Upper lobe of right lung (tissue), 1 donor: ENCODE measurements at places on chromosomes 16 and 17.

DNA sequence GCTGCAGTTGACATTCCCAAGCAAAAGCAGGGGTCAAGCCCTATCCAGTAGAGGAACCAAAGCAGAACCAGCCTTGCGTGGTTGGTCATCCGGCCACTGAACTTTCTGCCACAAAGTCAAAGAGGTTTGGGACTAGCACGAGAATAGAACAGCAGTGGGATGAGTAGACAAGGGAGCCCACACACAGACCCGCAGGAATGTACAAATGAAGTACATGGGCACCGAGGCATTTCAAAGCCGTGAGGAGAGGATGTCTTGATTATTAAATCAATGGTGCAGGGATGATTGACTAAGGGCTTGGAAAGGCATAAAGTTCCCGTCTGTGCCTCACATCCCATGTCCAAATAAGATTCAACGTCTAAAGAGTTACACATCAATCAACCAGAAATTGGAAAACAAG is 81.8 kb upstream of the TBC1D3K start:
- peaks cover 14% of the 10 kb centered on the region for H3K27me3 ChIP-seq
- H3K36me3 ChIP-seq = no peaks in the 10 kb centered on the region
- H3K4me1 ChIP-seq = peaks cover 9% of the 10 kb centered on the region
- DNase-seq = no peak
- H3K4me3 ChIP-seq = no peak overlapping the region

GRCh38 chr17:80034791-80035686 is 633 bp downstream of the TBC1D16 start:
- H3K27ac ChIP-seq = peak overlapping the region; percentile 61
- peak; percentile 76 for DNase-seq
- no peaks in the 10 kb centered on the region for H3K36me3 ChIP-seq
- H3K4me1 ChIP-seq = peaks cover 14% of the 10 kb centered on the region

- peaks cover 27% of the 10 kb centered on the region for H3K27me3 ChIP-seq
- DNase-seq = no peak
- H3K27ac ChIP-seq = no peak overlapping the region
- H3K4me3 ChIP-seq = no peak overlapping the region
Measured at GRCh38 chr17:38654411-38655398, 20.1 kb downstream of the EPOP start.

GRCh38 chr16:84614623-84614967 is 3.3 kb downstream of the COTL1 start:
- no peaks in the 10 kb centered on the region for H3K36me3 ChIP-seq
- peaks cover 27% of the 10 kb centered on the region for H3K4me1 ChIP-seq
- H3K4me3 ChIP-seq = peak overlapping the region; percentile 83
- H3K27ac ChIP-seq = no peak overlapping the region

GRCh38 chr16:986925-987582 is 5.5 kb downstream of the SOX8 start:
- no peak overlapping the region for H3K27ac ChIP-seq
- peaks cover 13% of the 10 kb centered on the region for H3K27me3 ChIP-seq
- H3K36me3 ChIP-seq = no peaks in the 10 kb centered on the region
- no peak overlapping the region for H3K4me3 ChIP-seq
- DNase-seq = no peak
- H3K4me1 ChIP-seq = no peaks in the 10 kb centered on the region

GRCh38 chr17:59874376-59874775 is 18.4 kb downstream of the TUBD1 start:
- no peak overlapping the region for H3K27ac ChIP-seq
- no peak for DNase-seq
- no peaks in the 10 kb centered on the region for H3K4me1 ChIP-seq
- no peak overlapping the region for H3K4me3 ChIP-seq

GRCh38 chr17:4931963-4932362 is at the start of gene GP1BA:
Gene GP1BA (plus strand): TSS chr17:4932277. CDS start chr17:4932605, 328 bp downstream.
- no peak within 1 kb of the TSS for H3K27ac ChIP-seq
- DNase-seq = no peak
- H3K4me1 ChIP-seq = peaks cover 6% of the 10 kb centered on the region
- H3K36me3 ChIP-seq = no peaks in the 10 kb centered on the region
- no peaks in the 10 kb centered on the region for H3K27me3 ChIP-seq

DNA sequence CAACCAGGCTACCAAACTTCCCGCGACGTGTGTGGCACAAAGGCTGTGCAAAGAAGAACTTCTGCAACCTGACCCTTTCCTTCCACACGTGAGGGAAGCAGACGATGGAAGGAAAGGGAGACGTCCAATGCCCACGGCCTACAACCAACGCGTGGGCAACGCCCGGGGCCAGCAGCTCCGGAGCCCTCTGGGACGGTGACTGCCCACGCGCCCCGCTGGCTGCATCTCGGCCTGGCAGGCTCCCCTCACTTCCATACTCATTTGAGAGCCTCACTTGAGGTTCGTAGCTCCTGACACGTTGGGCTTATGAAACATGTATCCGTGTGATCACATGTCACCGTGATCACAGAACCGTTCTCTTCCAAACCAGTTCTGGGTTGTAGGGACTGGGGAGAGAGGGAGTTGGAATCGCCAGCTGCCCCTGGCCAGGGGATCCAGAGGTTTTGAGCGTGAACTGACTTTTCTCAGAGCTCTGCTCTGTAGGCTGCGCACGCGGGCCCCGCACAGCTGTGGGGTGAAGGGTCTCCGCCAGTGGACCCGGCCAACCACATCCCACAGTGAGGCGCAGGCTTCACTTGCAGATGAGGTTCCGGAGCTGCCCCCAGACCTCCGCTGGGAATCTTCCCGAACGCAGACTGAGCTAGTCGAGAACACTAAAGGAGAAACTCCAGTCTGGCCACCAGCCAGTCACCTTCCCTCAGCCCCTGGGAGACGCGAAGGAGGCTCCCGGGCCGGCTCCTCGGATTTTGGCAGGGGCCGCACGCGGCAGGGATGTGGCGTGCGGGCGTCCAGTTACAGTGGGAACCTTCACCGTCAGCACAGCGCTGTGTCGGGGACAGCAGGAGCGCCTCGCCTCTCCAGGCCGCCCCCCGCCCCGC is 1.0 kb downstream of the LMF1 start:
- peak overlapping the region; percentile 85 for H3K27ac ChIP-seq
- H3K36me3 ChIP-seq = no peaks in the 10 kb centered on the region
- peak; percentile 70 for DNase-seq
- peak overlapping the region; percentile 98 for H3K4me3 ChIP-seq
- H3K27me3 ChIP-seq = no peaks in the 10 kb centered on the region

DNA sequence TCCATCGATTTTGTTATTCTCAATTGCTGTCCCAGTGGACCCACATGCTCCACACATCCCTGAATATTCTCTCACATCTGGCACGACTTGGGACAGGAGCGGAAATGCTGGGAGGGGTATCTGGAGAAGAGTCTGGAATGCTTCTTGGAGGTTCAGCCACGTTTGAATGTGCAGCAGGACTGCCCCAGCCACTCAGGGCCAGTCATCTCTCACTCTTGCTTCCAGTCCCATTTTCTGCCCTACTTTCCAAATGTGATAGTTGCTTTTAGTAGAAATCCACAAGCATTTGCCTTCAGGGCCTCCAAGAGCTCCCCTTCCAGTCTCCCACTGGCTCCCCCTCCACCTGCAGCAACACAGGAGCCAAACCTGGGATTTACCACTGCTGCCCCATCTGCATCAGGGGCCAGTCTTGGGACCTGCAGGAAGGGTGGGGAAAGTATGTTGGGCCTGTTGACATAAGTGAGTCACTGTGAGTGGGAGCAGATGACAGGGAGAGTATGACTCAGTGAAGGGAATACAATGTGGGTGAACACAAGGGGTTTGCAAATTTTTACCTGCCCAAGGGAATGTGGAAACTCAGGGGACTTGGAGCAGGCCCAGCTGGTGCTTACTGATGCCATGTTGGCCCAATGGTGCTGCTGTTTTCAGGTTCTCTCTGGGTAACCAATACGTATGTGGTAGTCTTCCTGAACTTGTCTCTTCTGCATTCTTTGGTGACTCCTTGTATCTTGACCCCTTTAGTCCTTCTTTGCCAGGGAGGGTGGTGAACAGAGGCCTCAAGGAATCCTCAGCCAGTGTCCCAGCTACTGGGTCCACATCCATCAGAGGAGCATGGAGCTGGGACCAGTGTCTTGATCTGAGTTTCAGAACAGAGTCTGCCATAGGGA is 78.8 kb upstream of the CRHR1 start:
- H3K27me3 ChIP-seq = peaks cover 29% of the 10 kb centered on the region
- DNase-seq = no peak
- H3K27ac ChIP-seq = no peak overlapping the region

- H3K4me3 ChIP-seq = no peak overlapping the region
- DNase-seq = no peak
- H3K27me3 ChIP-seq = no peaks in the 10 kb centered on the region
- H3K36me3 ChIP-seq = peaks cover 47% of the 10 kb centered on the region
- H3K27ac ChIP-seq = peak overlapping the region; percentile 84
- peaks cover 73% of the 10 kb centered on the region for H3K4me1 ChIP-seq
Measured at GRCh38 chr17:82240506-82241182, 11.8 kb downstream of the SLC16A3 start.

DNA sequence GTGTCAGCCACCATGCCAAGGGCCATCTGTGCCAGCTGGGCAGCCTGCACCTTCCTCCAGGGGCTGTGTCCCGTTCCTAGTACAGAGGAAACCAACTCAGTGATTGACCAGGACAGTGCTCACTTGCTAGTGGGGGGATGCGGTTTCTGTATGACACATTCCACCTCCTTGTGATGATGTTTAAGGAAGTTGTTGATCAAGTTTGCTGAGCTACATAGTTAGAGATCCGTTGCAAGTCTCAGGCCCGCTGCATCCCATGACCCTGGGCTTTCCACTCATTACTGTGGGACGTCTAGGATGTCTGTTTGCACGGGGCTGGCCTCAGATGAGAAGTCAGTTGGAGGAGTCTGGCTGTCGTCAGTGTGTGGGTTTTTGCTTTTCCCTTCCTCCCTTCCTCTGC is 33.6 kb downstream of the RNF213 start:
- no peak overlapping the region for H3K4me3 ChIP-seq
- peaks cover 95% of the 10 kb centered on the region for H3K36me3 ChIP-seq
- H3K27me3 ChIP-seq = no peaks in the 10 kb centered on the region
- no peak overlapping the region for H3K27ac ChIP-seq

GRCh38 chr17:47957591-47958490 is at the start of gene PRR15L:
Gene PRR15L (minus strand): TSS chr17:47957883. CDS start chr17:47953234, 4,649 bp downstream.
- peak within 1 kb of the TSS; percentile 50 for H3K4me3 ChIP-seq
- H3K27ac ChIP-seq = peak within 1 kb of the TSS; percentile 88
- peak; percentile 82 for DNase-seq

- no peaks in the 10 kb centered on the region for H3K36me3 ChIP-seq
- H3K27me3 ChIP-seq = no peaks in the 10 kb centered on the region
Measured at GRCh38 chr17:72560303-72561247, 439.8 kb downstream of the SOX9 start.

DNA sequence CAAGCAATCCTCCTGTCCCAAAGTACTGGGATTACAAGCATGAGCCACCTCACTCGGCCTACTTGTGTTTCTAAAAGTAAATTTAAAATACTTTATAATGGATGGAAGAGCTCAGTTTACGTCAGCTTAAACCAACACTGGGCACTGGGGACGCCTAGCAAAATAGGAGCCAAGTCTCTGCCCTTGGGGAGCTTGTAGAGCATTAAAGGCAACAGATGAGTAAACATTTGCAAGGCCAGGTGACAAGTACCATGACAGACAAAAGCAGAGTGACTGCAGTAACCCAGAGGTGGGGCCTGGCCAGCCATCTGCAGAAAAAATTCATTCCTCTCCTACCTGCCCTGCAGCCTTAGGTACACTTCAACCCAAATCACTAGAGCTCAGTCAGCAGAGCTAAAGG is 12.1 kb upstream of the NLK start:
- H3K27me3 ChIP-seq = no peaks in the 10 kb centered on the region
- H3K4me1 ChIP-seq = peaks cover 4% of the 10 kb centered on the region
- no peak overlapping the region for H3K4me3 ChIP-seq
- no peak overlapping the region for H3K27ac ChIP-seq
- DNase-seq = no peak
- H3K36me3 ChIP-seq = no peaks in the 10 kb centered on the region
